ENCODE measurements at places on chromosomes 13 and 19. TPM values are rescaled to one million over a fixed set of nuclear protein-coding genes. Genes with fewer than 3 reads are reported as not detected.

Gene MAST1
- 1.3 TPM for total RNA-seq

Gene GJB6
- not detected for total RNA-seq

Gene CYP2S1
- total RNA-seq, result 3.5 TPM

Gene CRLF1
- 2.5 TPM for total RNA-seq

Gene KIR2DL1
- total RNA-seq, result not detected
